ENCODE measurements at places on chromosomes 13 and 19.

GRCh38 chr19:35755550-35756376 is 1.1 kb downstream of the HSPB6 start:
- H3K27me3 ChIP-seq, result no peaks in the 10 kb centered on the region
- peaks cover 17% of the 10 kb centered on the region for H3K36me3 ChIP-seq
- peak overlapping the region; percentile 60 for H3K4me3 ChIP-seq
- DNase-seq, result peak; percentile 48
- H3K27ac ChIP-seq, result peak overlapping the region; percentile 76

DNA sequence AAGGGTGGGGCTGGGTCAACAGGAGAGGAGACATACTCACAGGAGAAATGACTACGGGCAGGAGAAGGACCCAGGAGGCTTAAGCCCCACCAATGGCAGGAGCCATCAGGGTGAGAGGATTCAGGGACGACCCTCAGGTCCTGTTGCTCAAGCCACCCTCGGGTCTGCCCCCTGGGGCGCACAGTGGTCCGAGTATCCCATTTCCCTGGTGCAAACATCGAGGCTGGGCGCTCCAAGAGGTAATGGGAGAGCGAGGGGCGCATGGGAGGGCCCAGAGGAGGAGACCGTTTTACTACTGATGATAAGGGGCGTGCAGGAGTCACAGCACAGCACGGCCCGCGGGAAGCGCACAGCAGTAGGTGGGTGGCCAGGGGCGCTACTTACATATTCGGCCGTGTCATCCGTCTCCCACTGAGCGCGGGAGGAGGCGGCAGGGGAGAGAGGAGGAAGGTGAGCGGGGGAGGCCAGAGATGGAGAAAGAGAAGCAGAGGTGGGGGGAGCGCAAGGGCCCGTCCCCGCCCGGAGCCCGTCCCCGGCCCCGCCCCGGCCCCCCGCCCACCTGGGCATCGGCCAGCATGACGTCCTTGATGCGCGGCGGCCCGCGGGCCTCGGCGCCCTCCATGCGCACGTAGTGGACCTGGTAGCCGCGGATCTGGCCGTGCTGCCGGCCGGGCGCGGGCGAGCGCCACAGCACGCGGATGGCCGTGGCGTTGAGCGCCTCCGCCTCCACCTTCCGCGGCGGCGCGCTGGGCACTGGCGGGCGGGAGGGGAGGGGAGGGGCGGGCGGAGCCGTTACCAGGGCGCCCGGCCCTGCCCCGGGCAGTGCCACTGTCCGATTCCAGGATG is 111.5 kb downstream of the PTPRS start:
- H3K27me3 ChIP-seq, result peaks cover 18% of the 10 kb centered on the region
- no peak overlapping the region for H3K4me3 ChIP-seq
- no peak overlapping the region for H3K27ac ChIP-seq
- H3K36me3 ChIP-seq, result no peaks in the 10 kb centered on the region
- H3K4me1 ChIP-seq, result no peaks in the 10 kb centered on the region

DNA sequence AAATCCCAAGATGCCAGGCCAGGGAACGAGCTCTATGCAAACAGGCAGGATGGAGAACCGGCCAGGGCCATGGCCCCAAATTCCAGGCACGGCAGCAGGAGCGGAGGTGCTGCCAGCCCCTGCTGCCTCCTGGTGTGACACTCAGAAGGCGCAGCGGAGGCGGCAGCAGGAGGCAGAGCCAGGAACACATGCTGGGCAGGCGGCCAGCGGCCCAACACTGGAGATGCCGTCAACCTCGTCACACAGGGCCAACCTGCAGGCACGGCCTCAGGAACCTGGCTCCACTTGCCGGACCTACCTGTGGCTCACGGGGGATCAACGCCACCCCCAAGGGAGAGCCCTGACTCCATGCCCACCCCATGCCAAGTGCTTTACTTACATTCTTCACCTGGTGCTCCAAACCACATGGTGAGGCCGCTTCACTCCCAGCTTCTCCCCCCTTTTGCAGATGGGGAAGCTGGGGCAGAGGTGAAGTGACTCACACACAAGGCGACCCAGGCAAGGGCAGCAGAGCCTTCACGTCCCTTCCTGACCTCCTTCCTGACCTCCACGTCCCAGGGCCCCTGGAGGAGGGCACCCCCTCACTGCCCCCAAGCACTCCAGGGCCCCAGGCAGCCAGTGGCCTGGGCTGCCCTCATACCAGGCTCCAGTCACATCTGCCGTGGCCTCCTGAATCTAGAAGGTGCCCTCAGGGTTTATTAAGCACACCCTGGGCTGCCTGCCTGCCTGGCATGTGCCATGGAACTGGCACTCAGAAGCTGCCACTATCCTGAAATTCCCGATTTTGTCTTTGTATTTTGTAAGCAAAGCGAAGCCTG is 43.5 kb downstream of the GGACT start:
- H3K4me1 ChIP-seq, result peaks cover 9% of the 10 kb centered on the region
- no peak for DNase-seq

GRCh38 chr19:34734537-34735103 is 577 bp downstream of the ZNF181 start:
- H3K4me1 ChIP-seq, result peaks cover 20% of the 10 kb centered on the region
- peak overlapping the region; percentile 88 for H3K4me3 ChIP-seq
- peaks cover 32% of the 10 kb centered on the region for H3K36me3 ChIP-seq
- DNase-seq, result no peak
- no peaks in the 10 kb centered on the region for H3K27me3 ChIP-seq
- H3K27ac ChIP-seq, result peak overlapping the region; percentile 92

DNA sequence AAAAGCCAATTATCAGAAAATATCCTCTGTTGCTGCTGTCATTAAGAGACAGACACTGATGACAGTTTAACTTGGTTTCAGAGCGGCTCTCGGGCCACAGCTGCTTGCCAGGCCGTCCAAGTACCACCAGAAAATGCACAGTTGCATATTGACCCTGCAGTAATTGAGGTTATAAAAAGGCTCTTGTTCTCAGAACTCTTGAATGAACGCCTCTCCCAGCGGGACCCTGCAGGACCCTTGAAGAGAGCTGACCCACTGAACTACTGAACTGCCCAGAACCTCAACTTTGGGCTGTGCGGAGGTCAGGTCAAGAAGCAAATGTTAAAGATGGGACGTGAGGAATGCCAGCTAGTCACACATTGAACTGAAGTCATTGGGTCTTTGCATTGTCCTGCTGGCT is 1559.0 kb upstream of the SLC10A2 start:
- no peak overlapping the region for H3K27ac ChIP-seq
- no peak overlapping the region for H3K4me3 ChIP-seq
- no peaks in the 10 kb centered on the region for H3K27me3 ChIP-seq
- H3K4me1 ChIP-seq, result no peaks in the 10 kb centered on the region
- no peaks in the 10 kb centered on the region for H3K36me3 ChIP-seq

GRCh38 chr13:72726726-72727416 is 558 bp downstream of the MZT1 start:
- peak overlapping the region; percentile 96 for H3K4me3 ChIP-seq
- peak overlapping the region; percentile 94 for H3K27ac ChIP-seq
- peaks cover 53% of the 10 kb centered on the region for H3K36me3 ChIP-seq
- peak; percentile 54 for DNase-seq
- H3K27me3 ChIP-seq, result no peaks in the 10 kb centered on the region

Data from T-helper 2 cell treated with Interferon-gamma antibody and Interleukin-4, amounts not matched to agents 5 μg/mL and 100 μg/mL, for 36 hours (primary cell).